CD4-positive, alpha-beta T cell treated with Interleukin-6 at 100 ng/mL for 8 hours (primary cell): ENCODE measurements at places on chromosomes 16 and 17.

DNA sequence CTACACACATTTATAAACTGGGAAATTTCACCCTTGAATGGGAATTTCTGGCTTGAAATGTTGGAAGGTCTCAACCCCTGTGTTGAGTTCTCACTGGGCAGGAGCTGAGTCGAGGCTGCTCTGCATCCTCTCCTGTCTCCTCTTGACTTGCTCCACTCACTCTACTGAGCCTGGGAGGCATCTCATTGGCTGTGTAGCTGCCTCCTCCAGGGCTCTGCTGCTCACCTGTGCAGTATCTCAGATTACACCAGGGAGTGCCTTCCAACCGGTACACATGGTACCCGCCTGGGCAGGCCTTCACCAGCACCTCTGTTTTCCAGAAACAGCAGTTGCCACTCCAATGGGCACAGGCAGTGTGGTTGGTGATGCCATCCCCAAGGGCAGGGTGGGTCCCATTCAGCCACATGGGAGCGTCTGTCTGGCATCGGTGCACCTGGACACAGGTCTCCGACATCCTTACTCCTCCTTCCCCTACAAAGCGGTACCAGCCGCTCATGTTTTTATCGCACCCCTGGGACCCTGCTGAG lies 3.7 kb downstream of the GP2 start:
- DNase-seq: no peak

- no peak for DNase-seq
Observed at GRCh38 chr16:23694644-23695373, 16.1 kb downstream of the PLK1 start.

DNA sequence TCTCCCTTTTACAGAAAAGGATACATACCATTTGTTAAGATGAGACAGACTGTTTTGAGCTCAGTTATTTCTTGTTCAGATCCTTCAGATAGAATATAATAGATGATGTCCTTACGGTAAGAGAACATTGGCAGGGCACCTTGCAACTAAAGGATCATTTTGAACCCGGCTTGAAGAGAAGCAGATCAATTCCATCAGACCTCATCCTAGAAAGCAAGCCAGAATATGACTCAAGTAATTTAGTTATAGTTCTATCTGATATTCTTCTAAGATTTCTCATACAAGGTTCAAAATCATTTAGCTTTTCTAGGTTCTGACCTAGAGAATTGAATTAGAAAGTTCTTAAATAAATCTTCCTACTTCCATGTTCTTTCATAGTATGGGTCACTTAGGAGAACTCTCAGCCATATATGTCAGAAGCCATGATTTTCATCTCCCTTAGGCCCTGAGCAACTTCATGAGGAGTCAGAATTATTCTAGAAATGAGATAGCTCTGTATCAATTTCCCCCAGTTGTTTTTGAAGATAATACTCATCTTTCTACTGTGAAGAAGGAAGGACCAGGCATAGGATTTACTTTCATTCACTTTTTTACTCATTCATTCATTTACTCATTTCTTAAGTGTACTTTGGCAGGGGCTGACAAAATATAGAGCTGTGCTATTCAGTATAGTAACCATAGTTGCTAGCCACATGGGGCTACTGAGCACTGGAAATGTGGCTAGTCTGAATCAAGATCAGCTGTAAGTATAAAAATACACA lies 2.5 kb upstream of the CMTM1 start:
- DNase-seq: no peak

DNA sequence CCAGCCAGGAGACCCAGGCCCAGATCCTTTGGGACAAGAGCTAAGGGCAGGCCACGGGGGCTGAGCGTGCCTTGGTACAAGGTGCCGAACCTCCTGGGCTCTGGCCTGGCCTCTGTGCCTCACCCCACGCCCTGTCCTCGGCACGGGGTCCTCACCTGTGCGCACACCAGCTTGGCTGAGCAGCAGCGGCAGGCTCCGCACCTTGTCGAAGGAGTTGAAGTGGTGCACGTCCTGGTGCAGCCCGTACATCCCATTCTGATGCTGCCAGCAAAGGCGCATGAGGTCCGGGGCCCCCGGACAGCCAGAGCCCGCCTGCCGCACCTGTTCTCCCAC lies 5.3 kb downstream of the SGSH start:
- no peak for DNase-seq

DNA sequence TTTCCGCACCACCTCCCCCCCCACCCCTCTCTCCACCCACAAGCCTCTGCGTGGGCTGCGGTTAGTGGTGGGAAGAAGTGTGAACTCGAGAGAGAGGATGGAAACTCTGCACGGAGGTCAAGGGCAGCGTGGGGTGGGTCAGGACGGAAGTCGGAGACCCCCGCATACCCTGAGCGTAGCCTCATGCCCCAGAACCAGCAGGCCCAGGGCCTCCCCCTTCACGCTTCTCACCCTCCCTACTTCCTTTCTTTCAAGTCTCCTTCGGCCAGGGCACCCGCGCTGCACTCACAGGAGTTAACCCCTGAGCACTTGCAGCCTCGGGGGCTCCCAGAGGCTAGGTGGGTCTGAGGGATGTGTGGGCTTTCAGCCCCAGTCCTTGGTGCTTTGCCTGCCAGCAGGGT lies 9.2 kb downstream of the TBKBP1 start:
- no peak for DNase-seq

- no peak for DNase-seq
Observed at GRCh38 chr16:89025636-89026035, 48.6 kb upstream of the CBFA2T3 start.

GRCh38 chr17:48505788-48506187 lies 25.0 kb downstream of the HOXB1 start:
- peak; percentile 69 for DNase-seq

DNA sequence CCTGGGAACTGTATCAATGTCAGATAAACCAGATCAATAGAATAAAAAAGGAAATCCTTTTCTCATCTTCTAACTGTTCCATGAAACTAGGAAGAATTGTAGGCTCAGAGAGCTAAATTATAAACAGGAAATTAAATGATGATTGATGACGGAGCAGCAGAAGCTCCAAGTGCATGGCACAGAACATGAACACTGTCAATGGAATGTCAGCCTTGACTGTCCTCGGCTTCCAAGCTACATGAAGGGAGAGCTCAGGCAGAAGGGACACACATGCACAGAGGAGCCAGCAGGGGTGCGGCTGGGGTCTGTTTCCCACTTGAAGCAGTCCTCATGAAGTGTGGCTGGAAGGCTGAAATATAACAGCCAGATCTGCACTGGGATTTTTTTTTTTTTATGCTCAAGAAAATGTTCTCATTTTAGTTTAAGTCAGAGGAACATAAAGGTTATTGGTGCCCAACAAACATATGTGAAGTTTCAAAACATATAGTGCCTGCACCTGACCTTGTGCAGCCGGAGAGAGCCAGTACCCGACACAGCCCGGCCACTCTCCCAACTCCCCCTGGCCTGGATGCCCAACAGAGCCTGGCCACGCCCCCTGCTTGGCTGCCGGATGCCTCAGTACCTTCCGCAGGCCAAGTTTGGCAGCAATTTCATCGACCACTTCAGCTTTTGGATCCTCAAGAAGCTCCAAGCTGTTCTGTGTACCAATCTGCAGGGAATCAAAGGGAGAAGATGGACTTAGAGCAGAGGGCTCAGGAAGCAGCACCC lies 37.0 kb downstream of the NPLOC4 start:
- DNase-seq: no peak

DNA sequence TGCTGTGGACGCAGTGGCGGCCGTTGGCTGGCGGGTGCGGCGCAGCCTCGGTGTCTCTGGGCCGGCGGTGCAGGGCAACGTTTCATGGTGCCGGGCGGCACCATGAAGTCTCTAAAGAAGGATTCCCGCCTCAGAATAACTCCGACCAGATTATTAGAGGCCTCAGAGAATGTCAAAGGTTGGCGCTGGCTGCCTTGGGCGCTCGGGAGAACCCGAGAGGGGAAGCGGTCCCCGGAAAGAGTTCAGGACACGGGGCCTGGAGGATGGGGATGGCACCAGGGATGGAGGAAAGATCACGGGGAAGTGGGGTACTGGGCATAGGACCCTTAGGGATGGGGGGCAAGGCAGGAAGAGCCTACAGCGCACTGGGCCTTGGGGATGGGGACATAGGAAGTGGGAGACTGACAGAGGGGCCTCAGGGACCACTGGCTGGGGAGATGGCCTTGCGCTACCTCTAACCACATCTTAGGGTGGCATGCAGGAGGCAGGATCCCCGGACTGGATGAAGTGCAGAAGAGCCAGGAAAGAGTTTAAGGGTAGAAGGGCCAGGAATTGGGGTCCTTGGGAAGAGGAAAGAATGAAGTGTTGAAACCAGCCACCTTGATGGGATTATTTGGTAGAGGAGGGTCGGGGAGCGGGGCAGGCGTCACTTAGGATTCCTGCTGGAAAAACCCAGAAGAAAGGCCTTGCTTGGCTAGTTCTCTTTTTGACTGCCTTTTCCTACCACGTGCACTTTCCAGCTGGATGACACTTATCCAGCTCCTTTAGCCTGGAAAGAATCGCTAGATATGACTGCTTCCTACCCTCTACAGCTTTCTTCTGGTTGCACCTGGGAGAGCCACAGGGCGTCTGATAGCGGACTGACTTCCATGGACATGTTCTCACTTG lies 578 bp downstream of the MYCBPAP start:
- no peak for DNase-seq
